ENCODE measurements at places on chromosomes 3 and 15.

DNA sequence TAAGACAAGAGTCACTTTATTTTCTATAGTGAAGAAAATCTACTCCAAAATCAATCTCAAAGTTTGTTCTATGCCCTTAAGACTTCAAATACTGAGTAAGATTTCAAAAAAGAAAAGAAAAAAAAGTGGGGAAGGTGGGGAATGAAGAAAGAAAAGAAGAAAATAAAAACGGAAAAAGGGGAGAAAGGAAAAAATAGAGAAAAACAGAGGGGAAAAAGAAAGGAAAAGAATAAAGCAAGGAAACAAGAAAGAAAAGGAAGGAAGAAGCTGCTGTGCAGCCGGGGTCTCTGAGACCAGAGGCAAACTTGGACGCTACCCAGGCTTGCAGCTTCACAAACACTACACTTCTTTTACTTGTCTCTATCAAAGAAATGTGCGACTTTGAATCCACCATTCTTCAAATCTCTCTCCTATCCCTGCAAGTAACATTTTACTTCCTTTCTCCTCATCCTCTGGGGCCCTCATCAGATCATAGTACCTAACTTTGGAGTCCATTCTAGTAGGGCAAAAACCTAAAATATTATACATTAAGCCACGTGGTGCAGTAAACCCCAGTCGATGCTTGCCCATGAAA is 279.8 kb downstream of the FOXP1 start:
- no peak for DNase-seq

GRCh38 chr3:53134631-53135232 is 4.5 kb upstream of the RFT1 start:
- DNase-seq, result peak; percentile 75

DNA sequence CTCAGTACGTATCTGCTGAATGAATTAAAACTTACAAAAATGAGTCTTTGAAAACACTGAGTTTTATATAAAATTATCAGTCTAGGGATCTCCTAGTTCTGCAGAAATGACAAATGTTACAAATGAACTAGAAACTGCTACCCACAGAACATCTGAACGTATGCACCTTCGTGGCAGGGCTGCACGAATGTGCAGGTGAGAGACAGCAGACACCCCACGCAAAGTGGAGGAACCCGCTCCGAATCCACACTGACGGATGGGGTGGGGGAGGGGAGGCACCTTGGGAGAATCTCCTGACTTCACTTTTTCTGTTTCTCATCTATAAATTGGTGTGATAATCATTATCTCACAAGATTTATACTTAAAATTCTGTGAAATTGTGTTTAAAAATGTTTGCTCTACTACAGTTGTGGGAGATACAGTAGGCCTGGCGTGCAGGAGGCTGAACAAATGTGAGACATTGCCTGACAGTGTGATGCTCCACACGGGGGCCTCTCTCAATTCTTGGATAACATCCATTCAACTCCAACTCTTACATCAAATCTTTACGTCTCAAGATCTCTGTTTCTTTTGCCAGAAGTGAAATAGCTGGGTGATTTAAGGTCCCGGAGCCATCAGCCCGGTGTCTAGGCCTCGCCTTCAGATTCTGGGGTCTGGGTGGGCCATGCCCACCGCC is 86.9 kb downstream of the ATP10A start:
- DNase-seq, result no peak

GRCh38 chr3:160587105-160587504 is 21.7 kb upstream of the KPNA4 start:
- DNase-seq, result no peak

- DNase-seq, result no peak
These were observed 293.3 kb upstream of the THBS1 start for GRCh38 chr15:39287322-39288195.

- no peak for DNase-seq
These were observed 23.4 kb downstream of the EDEM1 start for GRCh38 chr3:5210926-5211325.

GRCh38 chr3:184523825-184524615 is 37.6 kb upstream of the EPHB3 start:
- DNase-seq, result no peak

GRCh38 chr3:13894807-13895154 is 14.9 kb upstream of the WNT7A start:
- DNase-seq, result no peak

- DNase-seq, result no peak
These were observed 120.8 kb downstream of the STAG1 start for GRCh38 chr3:136631424-136631823.

GRCh38 chr3:119156868-119157267 is 10.9 kb downstream of the TEX55 start:
- no peak for DNase-seq

GRCh38 chr3:184261854-184262763 is 756 bp upstream of the CAMK2N2 start:
- peak; percentile 20 for DNase-seq

- no peak for DNase-seq
These were observed 214.2 kb downstream of the IL20RB start for GRCh38 chr3:137171834-137172603.

GRCh38 chr3:58175437-58176184 is 35.2 kb downstream of the DNASE1L3 start:
- DNase-seq, result no peak

DNA sequence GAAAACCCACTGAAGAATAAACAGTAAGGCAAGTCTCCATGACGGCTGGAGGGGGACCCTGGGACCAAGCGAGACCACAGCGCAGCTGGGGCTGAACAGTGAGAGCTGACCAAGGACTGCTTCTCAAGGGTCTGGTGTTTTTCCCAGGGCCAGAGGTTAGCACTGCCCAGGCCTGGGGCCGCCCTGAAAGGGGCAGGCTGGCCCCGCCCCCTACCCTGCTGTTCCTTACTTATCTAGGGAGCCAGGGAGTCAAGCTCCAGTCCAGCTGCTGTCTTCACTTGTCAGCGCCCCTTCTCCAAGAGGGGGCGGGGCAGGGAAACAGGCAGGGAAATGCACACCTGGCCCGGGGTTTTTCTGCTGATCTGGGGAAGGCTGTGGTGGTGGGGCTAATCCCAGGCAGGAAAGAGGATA is 51.6 kb upstream of the HACD2 start:
- no peak for DNase-seq

DNA sequence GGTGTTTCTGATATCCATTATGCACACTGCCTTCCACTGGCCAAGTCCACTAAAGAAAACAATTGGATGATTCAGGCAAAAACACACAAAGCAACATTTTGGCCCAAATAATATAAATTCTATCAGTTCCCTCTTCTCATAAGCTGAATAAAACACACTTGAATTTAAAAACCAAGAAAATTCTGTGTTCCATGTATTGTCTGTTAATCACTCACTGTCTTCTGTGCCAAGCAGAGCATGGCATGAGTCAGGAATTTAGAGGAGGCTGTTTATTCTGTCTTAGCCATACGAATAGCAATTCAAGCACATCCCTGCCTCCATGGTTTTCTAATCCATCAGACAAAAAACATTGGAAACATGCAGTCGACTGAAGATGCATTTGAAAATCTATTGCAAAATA is 215.6 kb upstream of the UMPS start:
- no peak for DNase-seq

DNA sequence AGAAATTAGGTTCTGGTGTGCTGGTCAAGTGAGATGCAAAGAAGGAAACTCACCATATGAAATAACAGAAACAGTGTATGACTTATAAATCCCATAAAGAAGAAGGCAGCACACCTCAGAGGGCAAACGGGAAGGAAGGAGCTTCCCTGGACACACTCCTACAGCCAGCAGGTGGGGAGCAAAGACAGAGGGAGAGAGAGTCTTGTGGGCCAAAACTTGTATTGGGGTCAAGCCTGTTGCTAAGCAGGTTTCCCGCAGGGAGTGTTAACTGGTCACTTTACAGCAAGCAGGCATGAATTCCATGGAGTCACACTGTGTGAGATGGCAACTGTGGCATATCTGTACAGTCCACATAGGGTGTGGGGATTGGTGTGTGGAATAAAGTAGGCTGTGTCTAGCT is 222.9 kb upstream of the NDN start:
- no peak for DNase-seq

DNA sequence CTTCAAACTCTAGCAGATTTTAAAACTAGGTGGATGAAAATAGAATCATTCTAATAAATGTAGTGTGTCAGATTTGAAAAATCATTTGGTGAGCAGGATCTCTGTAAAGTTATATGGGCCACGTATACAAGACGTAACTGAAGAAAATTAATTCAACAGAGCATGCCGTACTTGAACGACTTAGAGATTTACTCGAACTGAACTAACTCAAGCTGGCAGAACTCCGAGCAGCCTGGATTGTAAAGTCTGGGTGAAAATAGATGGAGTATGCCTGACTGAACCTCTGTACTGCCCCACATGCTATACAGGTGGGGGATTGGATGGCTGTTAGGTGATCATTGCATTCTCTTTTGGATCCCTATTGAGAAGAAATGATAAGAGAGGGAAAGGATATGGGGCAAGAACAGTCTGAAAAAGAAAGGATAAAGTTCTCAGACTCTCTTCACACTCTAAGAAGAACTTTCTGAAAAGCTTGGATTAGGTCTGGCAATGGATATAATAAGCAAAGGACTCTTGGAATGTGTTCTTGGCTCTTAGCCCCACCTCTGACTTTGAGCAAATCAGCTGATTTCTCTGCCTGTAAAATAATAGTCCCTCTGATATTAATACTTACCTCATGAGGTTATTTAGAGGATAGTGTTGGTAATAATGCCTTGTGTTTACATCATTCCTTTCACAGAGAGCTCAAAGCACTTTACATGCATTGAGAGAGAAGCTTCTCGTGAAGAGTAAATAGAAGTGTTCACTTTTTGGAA is 147.5 kb downstream of the FILIP1L start:
- DNase-seq, result no peak

GRCh38 chr3:116929505-116930222 is 220.1 kb downstream of the TUSC7 start:
- DNase-seq, result no peak

DNA sequence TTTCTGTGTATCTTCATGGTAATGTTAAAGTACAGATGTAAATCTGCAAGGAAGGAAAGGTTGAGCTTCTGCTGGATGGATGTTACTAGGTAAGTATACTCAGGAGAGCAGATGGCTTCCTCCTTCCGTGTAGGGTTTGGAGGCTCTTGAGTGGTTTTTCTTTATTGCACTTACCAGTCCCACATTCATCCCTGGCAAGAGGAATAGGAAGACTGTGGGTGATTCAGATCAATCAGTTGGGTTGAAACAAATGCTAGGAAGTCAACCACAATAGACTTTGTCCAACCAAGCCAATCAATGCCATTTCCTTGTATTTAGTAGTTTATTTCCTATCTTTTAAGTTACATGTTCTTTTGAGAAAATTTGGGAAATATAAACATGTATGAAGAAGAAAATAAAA is 26.6 kb downstream of the MYZAP start:
- DNase-seq, result no peak

DNA sequence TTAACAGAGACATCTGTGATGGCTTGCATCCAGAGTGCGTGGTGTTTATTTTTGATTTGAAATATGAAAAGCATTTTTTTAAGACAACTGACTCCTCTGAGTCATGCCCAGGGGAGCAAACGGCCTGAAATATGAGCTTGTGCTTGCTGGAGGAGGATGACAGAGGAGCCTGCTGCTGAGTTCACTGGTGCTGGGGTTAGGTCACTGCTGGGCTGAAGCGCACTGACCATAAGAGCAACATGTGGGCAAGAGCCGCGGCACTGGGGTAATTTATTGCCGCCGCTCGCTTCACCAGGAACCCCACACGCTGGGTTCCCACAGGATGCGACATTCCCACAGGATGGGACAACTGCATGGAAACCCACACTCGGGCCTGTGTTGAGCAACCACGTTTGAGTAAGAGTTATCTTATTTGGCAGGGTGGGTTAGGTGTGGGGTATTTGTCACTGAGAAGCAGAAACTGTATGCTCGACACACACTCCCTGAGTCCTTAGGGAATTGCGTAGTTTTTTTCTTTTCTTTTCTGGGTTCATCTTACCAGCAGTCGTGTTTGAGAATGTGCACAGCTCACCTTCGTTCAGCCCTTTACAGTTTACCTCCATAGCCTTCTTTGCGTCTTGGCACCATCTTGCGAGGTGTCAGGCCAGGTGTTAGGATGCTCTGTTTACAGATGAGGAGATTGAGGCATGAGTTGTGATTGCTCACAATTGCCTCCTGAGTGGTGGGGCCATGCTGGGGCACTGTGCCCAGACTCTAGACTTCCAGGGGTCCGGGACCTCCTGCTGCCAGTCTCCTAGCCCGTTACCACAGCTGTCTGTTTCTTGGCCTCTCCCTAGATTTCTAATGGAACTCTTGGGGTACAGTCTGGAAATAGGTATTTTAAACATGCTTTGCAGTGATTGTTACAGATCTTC is 60.4 kb downstream of the SMAD3 start:
- no peak for DNase-seq

DNA sequence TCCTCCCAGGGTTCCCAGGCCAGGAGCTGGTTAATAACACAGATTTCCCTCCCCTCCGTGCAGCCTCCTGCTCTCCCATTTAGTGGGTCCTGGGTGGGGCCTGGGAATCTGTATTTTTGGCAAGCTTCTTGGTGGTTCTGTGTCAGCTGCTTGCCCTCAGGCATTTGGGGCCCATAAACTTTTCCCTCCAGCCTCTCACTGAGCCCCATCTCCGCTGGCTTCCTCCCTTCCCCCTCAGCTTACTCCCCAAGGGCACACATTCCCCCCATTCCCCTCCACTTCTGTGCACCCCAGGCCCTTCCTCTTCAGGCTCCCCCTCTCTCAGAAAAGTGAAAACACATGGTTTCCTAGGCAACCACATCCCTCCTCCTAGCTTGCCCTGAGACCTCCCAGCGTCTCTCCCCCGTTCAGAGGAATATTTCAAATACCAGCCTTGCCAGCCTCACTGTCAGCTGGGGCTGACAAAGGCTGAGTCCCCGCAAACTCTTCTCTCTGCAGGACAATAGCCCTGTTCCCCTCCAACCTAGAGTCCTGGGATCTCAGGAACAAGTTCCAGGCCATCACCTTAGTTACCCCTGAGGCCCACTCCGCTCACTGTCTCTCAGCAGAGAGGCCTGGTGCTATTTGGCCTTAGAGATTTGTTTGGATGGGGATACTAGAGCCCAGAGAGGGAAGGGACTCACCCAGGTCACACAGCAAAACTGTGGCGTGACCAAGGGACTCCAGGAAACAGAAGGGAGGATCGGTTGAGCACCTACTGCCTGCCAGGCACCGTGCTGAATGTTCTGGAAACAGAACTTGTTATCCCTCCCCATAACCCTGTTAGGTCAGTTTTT is 44.6 kb upstream of the SMAD6 start:
- DNase-seq, result no peak

- DNase-seq, result no peak
These were observed 32.6 kb downstream of the PSMD6 start for GRCh38 chr3:63990733-63991132.

DNA sequence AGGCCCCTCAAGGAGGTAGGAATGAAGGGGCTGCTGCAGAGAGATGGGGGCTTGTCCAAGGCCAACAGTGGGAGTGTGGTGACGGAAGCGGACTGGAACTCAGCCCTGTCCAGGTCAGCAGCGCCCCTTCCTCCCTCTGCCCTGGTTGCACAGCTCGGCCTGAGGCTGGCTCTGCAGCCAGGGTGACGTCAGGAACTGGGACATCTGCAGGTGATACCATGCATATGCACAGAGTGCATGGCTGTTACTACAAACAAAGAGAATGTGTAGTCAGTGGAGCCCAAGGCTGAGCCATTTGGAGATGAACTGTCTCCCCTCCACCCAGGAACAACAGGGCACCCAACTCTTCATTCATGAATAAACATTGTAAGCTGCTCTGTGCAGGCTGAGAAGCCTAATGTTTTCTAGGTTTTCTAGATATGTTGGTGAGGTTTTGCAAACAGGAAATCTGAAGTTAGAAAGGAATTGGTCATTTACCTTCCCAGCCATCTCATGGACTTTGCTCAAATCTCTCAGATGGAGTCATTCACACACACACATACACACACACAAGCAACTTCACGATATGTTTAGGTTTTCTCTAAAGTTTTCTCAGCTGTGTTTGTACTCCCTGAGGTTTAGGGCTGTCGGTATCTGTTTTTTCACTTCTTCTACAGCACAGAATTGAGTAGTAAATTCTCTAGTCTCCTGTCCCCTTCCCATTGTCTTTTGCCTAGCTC is 117.2 kb downstream of the TLE3 start:
- DNase-seq, result no peak

Data from CD4-positive, alpha-beta T cell treated with Interleukin-4 for 1 hour (primary cell).